ENCODE measurements at places on chromosomes 5 and 9.

DNA sequence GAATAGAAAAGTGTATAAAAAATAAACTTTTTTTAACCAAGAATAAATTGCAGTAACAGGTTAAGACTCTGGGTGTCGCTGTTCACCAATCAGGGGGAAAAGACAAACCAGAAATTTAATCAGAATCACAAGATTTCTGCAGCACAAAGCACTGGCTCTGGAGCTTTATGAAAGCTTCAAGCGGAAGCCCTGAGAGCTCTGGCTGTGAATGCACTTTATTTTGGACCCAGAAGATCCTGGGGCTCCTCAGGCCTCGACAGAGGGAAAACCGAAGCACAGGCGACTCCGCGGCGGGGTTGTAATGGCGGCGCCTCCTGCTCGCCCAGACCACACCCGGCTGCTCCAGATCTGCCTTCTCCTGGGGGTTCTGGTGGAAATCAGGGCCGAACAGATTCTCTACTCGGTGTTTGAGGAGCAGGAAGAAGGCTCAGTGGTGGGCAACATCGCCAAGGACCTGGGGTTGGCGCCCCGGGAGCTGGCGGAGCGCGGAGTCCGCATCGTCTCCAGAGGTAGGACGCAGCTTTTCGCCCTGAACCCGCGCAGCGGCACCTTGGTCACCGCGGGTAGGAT, at the start of gene PCDHGA4:
Gene PCDHGA4 (plus strand): TSS at position 122 of the 570 bp plus-strand sequence. CDS start 87 bp downstream, at position 209.
- no peak for DNase-seq

DNA sequence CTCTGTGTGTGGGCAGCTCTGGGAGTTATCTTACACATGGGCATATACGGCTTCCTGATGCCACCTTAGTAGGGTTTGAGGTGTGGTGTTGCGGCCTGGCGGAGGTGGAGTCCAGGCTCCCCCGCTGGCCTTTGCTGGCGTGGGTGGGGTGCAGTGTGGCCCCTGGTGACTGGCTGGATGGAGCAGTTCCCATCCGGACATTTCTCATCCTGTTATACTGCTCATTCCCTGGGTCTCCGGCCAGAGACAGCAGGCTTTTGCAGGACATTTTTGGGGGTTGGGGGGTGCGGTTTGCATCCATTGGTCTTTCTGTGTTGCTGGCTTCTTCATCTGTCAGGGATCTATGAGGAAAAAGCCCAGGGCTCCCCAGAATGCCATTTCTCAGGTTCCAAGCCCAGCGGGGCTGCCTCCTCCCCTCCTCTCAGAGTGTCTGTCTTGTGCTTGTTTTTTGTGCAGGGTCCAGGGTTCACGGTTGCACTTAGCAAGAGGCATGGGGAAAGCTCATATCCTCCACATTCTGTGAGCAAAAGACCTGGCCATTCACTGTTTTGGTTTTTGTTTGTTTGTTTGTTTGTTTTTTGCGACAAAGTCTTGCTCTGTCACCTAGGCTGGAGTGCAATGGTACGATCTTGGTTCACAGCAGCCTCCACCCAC, 22.3 kb downstream of the NDUFS6 start:
- DNase-seq: no peak

GRCh38 chr9:130860458-130861316, 25.6 kb downstream of the ABL1 start:
- no peak for DNase-seq

DNA sequence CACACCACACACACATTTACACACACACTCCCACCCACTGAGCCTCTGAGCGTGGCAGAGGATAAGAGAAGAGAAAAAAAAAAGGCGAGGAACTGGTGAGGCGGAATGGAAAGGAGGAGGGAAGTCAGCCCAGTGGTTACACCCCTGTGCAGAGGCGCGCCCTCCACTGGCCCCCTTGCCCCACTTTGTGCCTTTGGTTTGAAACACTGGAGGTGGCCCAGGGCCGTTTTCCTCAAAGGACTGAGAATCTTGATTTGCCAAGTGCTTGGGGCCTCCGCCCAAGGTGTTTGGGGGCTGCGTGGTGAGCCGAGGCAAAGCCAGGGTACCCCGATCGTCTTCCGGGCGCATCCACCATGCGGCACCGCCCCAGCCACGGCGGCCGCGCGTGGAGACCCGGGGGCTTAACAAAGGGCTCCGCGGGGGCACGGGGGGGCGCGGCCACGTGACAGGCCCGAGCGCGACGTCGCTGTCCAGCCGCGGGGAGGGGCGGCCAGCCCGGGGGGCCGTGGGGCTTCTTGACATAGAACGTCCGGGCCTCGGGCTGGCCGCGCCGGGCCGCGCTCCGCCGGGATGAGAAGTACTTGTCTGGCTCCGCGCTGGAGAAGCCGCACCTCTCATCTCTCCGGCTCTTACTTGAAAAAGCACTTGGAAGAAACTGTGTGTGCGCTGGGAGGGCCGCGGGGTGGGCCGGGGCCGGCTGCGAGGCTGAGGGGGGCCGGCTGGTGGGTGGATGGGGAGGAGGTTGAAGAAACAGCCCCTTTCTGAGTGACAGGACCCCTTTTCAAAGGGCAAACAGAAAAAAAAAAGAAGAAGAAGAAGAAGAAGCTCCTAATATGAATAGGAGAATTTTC, 21.0 kb downstream of the NR2F1 start:
- DNase-seq: no peak

- DNase-seq: no peak
These were observed 454.6 kb downstream of the RAB3C start for GRCh38 chr5:59037453-59037852.

DNA sequence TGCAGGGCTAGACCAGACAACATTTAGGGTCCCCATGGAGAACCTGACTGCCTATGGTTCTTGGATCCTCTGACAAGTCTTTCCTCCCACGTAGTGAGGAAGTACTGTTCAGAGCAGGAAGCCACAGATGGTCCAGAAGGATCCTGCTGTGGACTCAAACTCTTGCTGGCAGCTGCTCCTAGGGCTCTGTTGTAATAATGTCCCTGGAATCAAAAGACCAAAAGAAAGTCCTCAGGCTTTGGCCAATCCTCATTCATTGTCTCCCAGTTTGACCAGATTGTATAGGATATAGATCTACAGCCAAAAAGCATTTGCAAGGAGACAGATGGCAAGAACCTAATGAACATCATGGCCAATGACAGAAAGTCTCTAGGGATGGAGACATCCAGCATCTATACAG, 53.9 kb downstream of the SEMA6A start:
- DNase-seq: no peak

DNA sequence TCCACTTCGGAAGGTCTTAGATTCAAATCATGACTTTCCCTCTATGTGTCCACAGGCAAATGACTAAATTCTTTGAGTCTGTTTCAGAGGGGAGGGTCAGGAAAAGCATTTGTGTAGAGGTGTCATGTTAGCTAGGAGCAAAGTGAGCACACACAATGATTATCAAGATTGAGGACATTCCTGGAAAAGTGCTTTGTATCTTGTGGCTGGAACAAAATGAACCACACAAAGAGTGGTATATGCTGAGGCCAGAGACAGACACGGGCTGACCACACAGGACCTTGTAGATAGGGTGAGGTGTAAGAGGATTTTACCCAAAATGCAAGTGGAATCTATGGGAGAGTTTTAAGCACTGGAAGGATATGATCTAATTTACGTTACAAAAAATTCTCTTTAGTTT, 245.3 kb upstream of the NMUR2 start:
- no peak for DNase-seq
